Left lobe of liver (tissue), 2 donors: ENCODE measurements at places on chromosomes 1 and 21. TPM values are rescaled to one million over a fixed set of nuclear protein-coding genes. Genes with fewer than 3 reads are reported as not detected.

Gene TLR5
- total RNA-seq, result 1.1 TPM

DNA sequence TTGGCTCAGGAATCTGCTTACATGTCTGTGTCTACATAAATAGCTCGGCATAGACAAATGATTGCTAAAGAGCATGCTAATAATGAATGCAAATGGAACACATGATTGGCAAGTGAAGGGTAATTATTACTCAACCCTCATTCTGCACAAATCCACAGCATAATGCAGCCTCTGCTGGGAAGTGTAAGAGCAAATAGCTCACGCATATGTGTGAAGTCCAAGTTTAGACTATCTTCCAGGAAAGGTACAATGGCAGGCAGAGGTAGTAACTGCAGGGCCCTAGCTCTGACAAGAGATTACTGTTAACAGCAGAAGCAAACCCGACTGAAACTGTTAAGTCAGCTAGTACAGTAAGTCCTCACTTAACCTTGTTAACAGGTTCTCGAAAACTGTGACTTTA, 7.0 kb upstream of the IL6R start:
- no peak for DNase-seq

DNA sequence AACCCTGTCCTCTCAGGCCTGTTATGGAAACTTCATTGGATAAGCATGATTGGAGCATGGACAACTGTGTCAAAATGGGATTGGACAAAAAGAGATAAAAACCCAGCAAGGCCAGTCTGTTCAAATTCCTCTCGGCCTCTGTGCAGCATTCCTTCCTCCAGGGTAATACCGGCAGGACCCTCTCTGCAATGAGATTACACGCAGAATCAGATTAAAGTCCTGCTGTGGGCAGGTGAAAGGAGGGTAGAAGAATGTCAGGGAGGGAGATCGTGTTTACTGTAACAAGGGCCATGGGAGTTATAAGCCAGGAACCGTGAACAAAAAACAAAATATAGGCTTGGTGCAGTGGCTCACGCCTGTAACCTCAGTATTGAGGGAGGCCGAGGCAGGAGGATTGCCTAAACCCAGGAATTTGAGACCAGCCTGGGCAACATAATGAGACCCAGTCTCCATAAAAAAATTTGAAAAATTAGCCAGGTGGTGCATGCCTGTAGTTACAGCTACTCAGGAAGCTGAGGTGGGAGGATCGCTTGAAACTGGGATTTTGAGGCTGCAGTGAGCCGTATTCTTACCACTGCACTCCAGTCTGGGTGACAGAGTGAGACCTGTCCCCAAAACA, 5.6 kb upstream of the EFHD2 start:
- DNase-seq, result no peak

DNA sequence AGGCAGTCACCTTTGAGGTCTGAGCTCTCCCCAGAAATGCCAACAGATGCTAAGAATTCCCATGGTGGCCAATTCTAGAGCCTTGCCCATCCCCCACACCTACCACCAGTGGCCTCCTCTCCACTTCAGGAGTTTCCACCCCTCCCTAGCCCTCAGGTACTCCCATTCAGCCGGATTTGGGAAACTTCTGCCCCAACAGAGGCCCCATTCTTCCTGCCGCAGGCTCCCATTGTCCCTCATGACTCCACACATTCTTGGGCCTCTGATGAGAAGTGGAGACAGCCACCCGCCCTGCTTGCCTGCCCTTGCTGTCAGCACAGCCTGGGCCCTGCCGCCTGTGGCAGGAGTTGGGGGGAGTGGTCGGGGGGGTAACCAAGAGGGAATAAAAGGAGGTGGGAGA, 4.6 kb downstream of the BLACAT1 start:
- DNase-seq, result no peak

DNA sequence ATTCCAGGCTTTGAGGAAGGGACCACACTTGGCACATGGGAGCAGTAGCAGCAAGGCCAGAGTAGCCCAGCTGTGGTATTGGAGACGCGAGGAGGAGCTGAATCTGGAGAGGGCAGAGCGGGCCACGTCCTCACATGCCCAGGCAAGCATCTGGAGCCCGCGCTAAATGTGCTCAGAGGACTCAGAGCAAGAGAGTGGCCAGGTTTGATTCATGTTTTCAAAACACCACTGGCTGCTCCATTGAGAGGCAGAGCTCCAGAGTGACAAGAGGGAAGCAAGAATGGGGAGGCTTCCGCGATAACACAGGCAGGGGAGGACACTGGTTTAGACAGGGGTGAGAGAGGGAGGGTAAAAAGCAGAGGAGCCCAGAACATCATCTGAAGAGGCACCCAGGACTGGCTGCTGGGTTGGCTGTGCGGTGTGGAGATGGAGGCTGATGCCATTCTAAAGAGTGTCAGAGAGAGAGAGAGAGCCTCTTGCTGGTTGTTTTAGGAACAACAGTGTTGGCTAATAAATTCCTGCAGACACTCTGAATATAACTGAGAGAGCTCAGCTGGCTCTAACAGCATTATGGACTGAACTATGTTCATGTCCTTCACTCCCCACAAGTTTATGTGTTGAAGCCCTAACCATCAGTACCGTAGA, 32.3 kb downstream of the RCAN1 start:
- no peak for DNase-seq

- DNase-seq, result no peak
These were observed 45.4 kb downstream of the ADARB1 start for GRCh38 chr21:45119812-45120211.

Gene LCE1E
- total RNA-seq, result not detected

- DNase-seq, result no peak
These were observed 49.1 kb downstream of the DMAP1 start for GRCh38 chr1:44262414-44262813.

Gene CFHR4
- 97.9 TPM for total RNA-seq

- DNase-seq, result no peak
These were observed 1.2 kb downstream of the ARHGEF2 start for GRCh38 chr1:155976913-155977689.

Gene RHCE
- total RNA-seq, result 0.65 TPM

GRCh38 chr1:176560681-176561080, 97.7 kb downstream of the PAPPA2 start:
- no peak for DNase-seq

DNA sequence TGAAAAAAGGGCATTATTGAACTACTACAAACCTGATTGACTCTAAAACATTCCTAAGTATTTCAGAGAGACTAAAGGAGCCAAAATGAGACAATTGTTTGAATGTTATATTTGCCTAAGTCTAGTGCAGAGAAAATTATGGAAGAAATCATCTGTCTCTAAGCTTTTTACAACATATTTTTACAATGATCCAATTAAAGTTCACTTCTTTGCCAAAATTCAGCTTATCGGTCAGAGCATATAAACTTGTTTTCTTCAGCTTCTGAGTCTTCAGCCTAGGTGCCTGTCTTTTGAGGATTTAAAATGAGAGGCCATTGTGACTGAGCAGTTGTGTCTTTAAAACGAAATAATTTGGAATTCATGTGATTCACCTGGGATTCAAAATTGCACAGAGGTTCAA, 181.2 kb upstream of the SGIP1 start:
- no peak for DNase-seq

DNA sequence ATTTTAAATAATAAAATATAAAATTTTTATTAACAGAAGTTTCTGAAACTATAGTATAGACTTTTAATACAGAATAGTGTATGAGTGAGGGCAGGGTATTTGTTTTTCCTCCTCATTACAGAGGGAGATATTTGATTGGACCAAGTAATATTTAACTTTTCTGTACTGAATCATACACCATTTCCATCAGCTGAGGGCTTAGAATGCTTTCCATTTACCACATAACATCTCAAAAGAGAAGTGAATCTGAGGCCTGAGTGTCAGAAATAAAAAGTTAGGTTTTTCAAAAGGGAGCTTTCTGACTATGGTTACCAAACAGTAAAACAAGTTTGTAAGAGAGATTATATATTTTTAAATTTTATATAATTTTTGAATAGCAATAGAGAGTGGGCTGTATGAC, 29.5 kb downstream of the TLCD4 start:
- no peak for DNase-seq

GRCh38 chr1:229339520-229339919, 3.3 kb downstream of the CCSAP start:
- DNase-seq, result no peak

Gene CHRM3
- 1.0 TPM for total RNA-seq

Gene KLHDC8A
- not detected for total RNA-seq

GRCh38 chr1:188065917-188066316, 1237.2 kb downstream of the PLA2G4A start:
- DNase-seq, result no peak
